ENCODE measurements at places on chromosomes 5 and 9.
A peak's percentile ranks its signal among the peaks of the same experiment; 100 is the strongest.

- DNase-seq, result no peak
Measured at GRCh38 chr9:99352826-99353225, 130.7 kb downstream of the SEC61B start.

GRCh38 chr5:81893961-81894360, 77.9 kb upstream of the ATG10 start:
- no peak for DNase-seq

GRCh38 chr5:118506217-118506852, 482.0 kb downstream of the DTWD2 start:
- no peak for DNase-seq

DNA sequence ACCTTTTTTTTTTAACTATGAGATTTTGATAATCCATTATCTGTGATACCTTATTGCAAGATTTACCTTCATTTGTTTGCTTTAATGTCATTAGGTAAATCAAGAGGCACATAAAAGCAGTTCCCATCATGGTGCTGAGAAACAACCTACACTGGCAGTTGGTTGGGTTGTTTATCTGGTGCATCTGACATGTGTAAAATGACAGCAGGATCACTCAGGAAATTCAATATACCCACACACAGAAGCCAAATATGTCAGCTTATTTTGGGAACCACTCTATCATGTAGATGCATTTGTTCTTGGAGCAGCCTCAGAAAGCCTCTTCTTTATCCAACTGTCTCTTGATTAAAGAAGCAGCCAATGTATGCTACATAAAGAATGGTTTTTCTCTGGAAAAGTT, 7.8 kb upstream of the CCDC192 start:
- DNase-seq, result no peak

DNA sequence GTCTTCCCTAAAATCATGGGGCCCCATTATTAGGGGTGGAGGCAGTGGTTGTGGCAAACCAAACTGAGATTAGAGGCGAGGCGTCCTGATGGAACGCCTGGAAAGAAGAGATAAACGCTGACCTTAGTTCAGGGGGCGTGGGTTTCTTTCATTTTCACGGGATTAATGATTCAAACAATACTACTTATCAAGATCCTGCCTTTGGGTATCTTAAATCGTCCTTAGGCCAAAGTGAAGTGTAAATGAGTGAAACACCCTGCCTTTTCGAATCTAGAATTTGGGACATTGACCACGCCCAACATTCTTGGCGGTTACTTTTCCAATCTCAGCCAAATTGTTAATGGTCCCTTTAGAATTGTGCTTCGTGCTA, 1.0 kb upstream of the UBTD2 start:
- no peak for DNase-seq

GRCh38 chr9:32940740-32941139, 60.7 kb downstream of the APTX start:
- no peak for DNase-seq

- DNase-seq, result no peak
Measured at GRCh38 chr5:168683247-168683926, 104.2 kb upstream of the PANK3 start.

GRCh38 chr9:100555471-100555870, 22.4 kb upstream of the CAVIN4 start:
- no peak for DNase-seq

- no peak for DNase-seq
Measured at GRCh38 chr5:123814801-123815470, 303.0 kb downstream of the CSNK1G3 start.

DNA sequence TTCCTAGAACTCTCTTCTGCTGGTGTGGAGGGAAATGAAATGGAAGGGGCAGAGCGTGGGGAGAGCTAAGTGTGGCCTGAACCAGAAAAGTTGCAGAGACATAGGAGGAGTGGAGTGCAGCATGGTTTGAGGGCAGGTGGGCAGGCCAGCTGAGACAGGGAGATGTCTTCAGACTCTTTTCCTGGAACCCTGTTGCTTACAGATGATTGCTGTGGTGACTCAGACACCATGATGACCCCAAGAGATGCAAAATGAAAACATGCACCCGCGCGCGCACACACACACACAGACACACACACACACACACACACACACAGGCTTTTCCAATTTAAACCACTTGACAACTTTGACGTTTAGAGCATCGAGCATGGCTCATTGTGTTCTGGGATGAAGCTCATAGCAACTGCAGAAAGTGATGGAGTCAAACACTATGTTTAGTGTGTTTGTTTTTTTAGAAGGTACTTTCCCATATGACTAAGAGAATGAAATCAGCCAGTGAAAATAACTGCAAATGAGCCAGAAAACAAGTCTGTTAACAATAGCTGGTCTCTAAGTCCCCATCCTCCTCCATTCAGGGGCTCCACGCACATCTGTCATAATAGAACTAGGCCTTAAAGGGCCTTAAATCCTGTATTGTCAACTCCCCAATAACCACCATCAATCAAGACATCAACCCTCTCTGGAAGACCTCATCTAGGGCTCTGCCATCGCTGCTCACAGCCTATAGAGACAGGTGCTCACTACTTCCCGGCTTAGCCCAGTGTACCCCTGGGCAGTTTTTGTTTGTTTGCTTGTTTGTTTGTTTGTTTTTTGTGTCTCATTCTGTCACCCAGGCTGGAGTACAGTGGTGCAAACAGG, 9.6 kb downstream of the TMOD1 start:
- peak; percentile 59 for DNase-seq

- DNase-seq, result no peak
Measured at GRCh38 chr5:7686794-7687193, 164.1 kb downstream of the CFAP90 start.

- no peak for DNase-seq
Measured at GRCh38 chr5:124371111-124371706, 375.2 kb downstream of the ZNF608 start.

GRCh38 chr9:91746904-91747303, 203.1 kb downstream of the ROR2 start:
- DNase-seq, result no peak

DNA sequence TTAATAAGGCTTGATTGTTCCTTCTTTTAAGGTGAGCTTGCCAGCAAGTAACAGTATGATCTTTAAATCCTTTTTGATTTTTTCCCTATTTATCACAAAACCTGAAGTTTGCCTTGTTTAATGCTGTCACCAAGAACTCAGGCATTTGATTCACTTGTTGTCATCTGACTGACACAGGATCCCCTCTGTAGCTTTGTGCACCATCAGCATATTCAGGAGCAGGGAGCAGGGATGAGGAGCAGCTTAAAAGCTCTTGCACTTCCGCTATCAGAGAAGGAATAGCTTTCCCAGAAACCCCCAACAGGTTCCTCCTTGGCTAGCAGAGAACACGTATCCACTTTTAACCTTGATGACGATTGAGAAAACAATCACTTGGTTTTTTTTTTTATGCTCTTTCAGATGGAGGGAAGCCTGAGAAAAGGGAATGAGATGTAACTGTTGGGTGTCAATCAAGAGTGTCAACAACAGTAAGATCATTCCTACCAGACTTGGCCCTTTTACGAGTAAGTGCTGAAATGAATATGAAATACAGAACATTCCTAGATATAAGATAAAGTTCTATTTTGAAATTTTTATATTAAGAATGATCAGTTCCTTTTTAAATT, 433.1 kb upstream of the CDH18 start:
- no peak for DNase-seq

DNA sequence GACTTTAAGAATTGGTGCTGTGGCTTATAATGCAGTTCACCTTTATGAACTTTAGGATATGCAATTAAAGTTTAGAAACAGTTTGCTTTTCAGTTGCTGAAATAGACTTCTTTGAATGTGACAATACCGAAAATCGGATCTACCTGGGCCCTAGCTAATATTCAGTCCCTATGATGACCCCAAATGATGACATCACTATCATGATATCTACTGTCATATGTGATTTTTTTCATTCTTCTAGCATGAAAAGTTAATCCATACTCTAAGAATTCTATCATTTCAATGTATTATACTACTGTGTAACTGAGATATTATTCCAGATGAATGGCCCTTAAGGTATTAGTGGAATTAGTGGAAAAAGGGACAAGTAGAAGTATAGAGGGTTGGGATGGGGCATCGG, 487.2 kb upstream of the TUSC1 start:
- no peak for DNase-seq

DNA sequence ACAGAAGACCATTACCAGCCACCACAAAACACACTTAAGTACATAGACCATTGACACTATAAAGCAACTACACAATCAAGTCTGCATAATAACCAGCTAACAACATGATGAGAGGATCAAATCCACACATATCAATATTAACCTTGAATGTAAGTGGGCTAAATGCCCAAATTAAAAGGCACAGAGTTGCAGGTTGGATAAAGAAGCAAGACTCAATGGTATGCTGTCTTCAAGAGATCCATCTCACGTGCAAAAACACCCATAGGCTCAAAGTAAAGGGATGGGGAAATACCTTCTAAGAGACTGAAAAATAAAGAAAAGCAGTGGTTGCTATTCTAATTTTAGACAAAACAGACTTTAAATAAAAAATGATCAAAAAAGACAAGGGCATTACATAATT, 113.6 kb upstream of the CD180 start:
- no peak for DNase-seq

- DNase-seq, result peak; percentile 42
Measured at GRCh38 chr5:95631991-95632675, 12.2 kb downstream of the GPR150 start.

- no peak for DNase-seq
Measured at GRCh38 chr5:135108992-135109391, 75.0 kb upstream of the PITX1 start.

DNA sequence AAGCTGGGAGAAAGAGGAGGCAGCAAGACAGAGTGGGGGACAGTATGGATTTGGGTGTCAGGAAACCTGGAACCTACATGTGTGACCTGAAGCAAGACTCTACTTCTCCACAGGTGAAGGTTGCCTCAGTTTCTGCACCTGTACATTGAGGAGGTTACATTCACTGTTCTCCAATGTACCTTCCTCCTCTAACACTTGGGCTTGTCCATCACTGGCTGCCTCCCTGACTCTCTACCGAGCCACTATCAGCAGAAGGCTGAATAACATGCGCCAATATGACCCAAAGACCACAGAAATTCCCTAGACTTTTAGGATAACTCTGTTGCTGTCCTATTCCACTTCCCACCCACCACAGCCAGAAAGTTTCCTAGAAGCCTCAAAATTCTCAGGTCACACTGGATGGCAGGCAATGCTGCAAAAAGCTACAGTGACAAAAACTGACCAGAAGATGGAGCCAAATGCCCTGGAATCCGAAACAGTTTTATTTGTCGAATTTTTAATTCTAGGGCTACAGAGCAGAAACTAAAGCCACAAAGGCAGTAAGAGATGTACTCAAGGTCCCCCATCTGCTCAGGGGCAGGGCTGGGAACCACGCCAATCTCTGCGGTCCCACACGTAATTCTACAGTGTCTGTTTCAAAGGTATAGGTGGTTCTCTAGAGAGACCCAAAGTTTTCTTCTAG, 64.4 kb downstream of the FAM114A2 start:
- no peak for DNase-seq

DNA sequence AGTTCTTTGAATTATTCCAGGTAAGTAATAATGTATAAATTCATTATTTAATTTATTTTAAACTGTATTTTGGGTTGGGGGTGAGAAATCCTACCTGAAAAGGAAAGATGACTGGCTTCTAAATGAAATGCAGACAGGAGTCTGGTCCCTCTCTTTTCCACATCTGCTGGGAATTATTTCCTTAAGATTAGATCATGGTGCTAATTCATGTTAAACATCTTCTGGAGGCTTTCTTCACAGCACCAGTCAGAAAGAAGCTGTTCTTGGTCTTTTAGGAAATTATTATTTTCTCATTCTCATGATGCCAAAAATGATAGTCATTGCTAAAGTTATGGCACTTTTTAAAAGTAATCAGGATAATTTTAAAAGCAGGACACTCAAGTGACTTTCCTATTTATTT, 254.2 kb downstream of the CWC27 start:
- DNase-seq, result no peak

GRCh38 chr9:111297066-111297824, 32.8 kb downstream of the OR2K2 start:
- no peak for DNase-seq

DNA sequence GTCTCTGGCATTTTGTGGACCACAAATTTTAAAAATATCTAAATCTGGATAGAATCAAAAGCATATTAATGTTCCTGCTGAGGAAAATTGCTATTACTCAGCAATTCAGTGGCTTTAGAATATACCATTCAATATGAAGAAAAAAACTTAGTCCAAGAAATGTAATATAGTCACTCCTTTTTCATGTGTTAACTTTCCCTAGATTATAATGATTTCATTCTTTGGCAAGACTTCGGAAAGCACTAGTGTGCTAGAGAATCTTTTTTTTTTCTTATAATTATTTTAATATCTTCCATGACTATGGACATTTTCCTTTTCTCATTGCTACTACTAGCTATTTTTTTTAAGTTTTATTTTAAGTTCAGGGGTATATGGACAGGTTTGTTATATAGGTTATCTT, 102.4 kb upstream of the FAM174A start:
- DNase-seq, result no peak

DNA sequence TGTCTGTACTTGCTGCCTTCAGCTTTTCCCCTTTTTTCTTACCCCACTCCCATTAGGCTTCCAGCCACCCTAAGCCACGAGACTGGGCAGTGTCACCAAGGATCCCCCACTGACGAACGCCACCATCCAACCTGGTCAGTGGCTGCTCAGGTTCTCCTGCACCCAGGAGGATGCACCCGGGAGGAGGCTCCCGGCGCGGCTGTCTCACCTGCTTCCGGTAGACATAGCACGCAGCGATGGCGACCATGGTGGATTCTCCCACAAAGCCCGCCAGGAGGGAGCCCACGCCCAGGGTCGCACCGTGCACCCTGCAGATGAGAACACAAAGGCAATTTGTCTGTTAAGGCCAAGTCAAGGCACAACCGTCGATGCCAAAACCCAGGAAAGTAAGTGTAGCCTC, 48.1 kb downstream of the OTULIN start:
- no peak for DNase-seq

- DNase-seq, result no peak
Measured at GRCh38 chr5:130398825-130399224, 494.6 kb downstream of the CHSY3 start.

DNA sequence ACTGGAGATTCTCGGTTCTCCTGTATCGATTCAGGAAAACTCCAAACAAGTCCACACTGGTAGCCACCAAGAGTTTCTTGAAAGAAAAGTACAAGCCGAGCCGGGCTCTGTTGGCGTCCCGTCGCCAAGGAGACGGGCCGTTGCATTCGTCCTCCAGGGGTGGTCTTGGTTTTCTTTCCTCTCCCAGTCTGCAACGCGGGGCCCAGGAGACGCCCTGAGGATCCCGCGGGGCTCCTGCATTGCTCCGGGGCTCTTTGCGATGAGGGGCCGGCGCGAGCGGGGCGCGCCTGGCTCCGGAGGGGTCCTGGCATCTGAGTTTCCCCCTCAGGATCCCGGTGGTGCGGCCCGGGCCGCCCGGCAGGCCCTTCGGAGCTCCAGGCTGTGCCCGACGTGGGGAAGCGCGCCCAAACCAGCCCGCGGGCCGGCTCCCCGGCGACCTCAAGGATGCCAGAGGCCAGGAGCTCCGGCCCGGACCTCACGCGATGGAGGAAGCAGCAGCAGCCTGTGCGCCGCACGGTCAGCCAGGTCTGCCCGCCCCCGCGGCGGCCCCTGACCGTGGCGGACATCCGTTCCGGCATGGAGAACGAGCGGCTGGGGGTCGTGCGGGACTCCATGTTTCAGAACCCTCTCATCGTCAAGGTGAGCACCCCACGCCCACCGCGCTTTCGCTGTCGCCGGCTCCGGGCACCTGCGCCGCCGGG, at the start of gene CFAP77:
Gene CFAP77, plus strand, starts transcription at position 384 of the 701 bp plus-strand sequence. Its CDS starts 61 bp downstream, at position 445.
- peak; percentile 27 for DNase-seq

All from T-helper 2 cell (primary cell).